ENCODE measurements at places on chromosomes 6 and 20.

- no peak for DNase-seq
Measured at GRCh38 chr6:118546164-118546879, 1.8 kb upstream of the PLN start.

GRCh38 chr6:33958526-33959328 is 154.9 kb upstream of the MLN start:
- peak; percentile 75 for DNase-seq

- DNase-seq, result no peak
Measured at GRCh38 chr20:54234991-54235390, 27.1 kb downstream of the PFDN4 start.

DNA sequence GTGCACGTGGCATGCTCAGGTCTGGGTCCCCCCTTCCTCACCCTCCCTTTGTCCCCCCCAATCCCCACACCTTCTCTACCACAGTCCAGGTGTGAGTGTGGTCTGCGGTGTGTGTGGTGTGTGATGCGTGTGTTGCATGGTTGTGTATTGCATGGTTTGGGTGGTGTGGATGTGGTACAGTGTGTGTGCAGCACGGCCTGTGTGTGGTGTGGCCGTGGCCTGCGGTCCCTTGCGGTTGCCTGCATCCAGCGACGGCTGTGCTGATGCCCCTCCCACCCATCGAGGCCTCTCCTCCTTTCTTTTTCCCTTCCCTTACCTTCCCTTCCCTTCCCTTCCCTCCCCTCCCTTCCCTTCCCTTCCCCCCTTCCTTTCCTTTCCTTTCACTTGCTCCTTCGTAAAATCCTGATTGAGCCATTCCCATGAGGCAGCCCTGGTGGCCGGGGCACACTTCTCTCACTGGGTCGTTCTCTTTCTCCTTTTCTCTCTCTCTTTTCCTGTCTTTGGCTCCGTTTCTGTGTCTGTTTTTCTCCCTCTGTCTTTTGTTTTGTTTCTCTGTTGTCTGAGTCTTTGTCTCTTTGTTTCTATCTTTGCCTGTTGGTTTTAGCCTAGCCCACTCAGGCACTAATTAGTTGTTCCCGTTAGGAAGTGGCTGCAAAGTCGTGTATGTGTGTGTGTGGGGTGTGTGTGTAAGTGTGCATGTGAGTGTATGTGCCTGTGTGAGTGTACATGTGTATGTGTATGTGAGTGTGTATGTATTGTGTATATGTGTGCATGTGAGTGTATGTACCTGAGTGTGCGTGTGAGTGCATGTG is 65.7 kb downstream of the SRC start:
- no peak for DNase-seq

GRCh38 chr20:22584922-22585785 is 782 bp upstream of the FOXA2 start:
- DNase-seq, result no peak

DNA sequence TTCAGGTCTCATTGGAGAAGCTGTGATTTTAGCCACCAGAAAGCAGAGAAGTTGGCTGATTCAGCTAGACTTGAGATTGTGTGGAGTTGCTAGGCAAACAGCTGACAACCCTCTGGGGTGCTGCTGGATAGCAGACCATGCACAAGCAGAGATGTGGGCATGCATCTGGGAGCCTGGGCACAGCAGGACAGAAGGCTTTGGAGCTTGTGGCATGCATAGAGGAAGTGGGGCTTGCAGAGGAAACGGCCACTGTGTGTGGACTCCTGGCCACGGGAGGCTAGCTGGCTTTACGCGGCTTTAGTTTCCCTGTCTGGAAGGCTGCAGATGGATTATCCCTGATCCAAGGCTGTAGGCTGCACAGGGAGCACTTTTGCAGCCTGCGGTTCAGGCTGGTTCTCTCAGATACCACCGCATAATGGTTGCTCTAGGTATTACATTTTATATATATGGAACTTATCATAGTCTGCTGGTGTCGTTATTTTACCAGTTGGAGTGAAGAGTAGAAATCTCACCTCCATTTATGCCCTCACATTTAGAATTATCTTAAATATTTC is 10.4 kb downstream of the ZNF831 start:
- no peak for DNase-seq

GRCh38 chr6:117483004-117483644 is 650 bp downstream of the DCBLD1 start:
- peak; percentile 65 for DNase-seq

- no peak for DNase-seq
Measured at GRCh38 chr20:61704661-61705060, 361.0 kb downstream of the TAF4 start.

DNA sequence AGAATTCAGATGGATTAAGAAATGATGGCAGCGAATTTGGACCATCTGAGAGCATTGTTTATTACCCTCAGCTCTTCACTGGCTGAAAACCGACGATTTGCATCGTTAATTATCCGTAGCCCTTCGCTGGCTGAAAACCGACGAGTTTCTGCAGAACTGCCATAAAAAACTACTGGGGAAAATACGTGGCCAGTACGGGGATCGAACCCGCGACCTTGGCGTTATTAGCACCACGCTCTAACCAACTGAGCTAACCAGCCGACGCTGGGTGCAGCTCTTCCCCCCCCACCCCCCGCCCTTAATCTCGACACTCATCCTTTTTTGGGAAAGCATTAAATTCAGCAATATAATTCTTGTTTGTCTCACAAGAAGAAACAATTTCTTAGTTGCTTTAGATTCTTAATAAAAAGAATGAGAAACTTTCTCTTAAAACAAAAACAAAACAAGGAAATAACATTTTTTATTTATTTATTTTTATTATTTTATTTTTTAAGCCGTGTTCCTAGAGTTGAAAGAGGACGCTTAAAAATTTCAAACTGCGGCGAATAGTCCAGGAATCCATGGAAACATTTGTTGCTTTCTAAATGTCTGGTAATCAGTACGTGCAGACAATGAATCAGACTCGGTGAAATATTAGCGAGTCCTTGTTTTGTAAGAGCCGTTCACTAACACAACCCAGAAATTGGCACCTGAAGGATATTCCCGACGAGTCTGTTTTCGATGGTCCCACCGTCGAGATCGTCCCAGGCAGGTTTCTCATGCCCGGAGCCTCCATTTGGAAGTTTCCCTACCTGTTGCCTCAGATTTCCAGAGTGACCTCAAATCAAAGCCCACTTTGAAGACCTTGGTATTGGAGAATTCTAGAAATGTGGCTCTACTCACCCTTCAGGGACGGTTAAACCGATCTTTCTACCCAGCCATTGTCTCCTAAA is 27.8 kb downstream of the PRSS16 start:
- no peak for DNase-seq

GRCh38 chr6:156840606-156841005 is 63.4 kb downstream of the ARID1B start:
- no peak for DNase-seq

DNA sequence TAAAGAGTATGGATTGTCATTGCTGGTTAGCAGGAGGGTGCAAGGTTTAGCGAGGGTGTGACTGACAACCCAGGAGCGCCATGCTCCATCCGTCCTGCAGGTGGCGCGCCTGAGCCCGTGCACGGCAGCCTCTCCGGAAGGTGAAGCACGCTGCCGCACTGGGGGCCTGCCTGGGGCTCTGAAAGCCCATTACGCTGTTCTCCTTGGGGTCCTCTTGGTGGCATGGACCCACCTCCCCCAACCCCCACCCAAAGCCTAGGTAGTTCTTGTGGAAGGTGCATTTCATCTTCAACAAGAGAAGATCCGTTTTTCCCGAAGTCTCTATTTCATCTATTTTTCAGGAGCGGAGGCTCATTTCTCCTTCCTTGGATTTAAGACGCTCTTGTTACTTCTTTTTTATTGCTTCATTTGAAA is 197.4 kb upstream of the KCNG1 start:
- DNase-seq, result no peak

DNA sequence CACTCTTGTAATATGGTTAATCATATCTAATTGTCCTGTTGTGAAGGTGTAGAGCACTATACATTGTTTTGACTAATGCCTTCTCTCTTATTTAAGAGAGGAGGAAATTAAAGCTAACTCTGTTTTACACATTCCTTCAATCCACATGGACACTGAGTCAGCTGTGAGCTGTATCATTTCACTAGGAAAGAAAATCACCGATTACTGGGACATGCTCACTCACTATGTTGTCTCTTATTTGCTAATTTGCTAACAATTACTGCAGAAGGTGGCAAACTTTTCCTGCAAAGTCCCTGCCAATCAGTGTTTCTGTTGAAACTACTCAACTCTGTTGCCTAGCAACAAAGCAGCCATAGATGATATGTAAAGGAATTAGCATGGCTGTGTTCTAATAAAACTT is 98.2 kb downstream of the BCAS1 start:
- no peak for DNase-seq

DNA sequence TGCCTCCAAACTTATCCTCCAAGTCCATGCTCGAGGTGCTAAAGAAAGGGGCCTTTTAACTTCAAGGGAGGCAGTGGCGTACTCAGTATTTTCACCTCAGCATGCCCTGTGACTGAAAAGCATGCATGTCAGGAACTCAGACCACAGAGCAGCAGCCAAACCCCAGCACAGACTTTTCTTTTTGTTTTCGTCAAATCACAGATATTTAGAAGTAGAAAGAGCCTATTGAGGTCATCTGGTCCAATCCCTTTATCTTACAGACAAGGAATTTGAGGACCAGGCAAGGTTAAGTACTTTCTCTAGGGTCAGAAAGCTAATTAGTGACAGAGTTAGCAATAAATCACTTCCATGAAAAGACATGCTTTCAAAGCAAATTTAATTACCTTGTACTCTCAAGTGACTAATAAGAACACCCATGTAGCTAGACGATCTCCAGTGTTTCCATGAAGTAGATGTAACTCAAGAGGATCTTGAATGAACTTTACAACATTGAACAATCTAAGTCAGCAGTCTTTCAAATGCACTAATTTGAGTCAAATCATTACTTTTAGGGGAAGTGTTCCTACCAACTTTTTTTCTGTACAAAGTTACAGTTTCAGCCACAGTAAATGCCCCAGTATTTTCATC is 35.9 kb downstream of the MOXD1 start:
- peak; percentile 42 for DNase-seq

DNA sequence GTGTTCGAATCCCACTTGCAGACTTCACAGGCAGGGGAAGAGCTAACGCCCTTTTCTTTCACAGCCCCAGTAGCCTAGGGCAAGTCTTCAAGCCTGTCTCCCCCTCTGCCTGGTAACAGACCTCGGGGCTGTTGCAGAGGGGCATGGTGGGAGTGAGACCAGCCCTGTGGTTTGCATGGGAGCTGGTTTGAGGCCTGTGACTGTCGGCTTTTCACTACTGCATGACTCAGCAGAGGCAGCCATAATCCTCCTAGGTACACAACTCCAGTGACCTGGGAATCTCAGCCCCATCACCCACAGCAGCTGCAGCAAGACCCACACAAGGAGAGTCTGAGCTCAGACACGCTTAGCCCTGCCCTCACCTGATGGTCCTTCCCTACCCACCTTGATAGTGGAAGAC is 55.3 kb upstream of the POPDC3 start:
- DNase-seq, result no peak

DNA sequence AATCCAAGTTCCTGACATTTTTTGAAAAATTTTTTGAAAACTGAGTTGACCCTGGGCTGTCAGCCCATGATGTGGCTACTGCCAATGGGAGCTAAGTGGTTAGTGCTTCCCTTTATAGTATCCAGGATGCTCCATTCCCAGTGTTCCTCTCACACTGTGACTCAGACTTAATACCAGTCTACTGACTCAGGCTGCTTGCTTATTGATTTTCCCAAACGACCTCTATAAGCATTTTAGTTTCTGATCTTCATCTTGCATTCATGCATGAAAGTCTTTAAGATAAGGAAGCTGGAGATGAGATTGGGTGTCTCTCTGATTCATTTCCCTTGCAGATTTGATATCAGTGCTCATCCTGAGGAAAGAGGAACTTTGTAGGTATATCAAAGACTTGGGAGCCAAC is 560.0 kb downstream of the TBC1D32 start:
- no peak for DNase-seq

DNA sequence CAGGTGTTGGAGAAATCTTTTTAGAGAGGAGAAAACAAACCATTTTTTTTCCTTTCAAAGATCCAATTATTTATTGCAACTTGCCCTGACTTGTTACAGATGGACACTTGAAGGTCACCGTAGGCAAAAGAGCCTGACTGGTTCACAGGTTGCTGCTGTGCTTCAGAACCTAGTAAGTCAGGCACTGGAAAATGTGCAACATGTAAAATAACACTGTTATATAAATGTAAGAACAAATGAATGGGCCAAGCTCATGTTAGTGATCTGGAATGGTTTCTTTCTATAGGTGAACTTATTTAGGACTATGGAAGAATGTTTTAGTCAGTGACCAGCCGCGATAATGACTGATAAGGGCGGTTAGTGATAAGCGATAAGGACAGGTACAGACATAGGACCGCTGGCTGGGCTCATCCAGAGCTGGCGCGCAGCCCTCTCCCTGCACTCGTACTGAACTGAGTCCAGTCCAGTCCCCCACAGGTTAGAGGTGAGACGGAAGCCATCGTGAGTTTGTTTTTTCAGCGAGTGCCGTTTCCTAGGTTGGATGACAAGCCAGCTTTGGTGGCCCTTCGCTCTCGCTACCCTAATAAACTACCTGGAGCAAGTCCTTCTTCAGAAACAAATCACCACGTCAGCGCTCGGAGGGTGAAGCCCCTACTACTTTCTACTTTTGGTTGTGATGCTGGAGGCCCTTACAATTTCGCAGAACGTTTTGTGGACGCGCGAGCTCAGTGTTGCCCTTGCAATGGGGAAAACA is 94.4 kb upstream of the PRDM1 start:
- peak; percentile 63 for DNase-seq

GRCh38 chr6:167559675-167560479 is 235.0 kb downstream of the TTLL2 start:
- DNase-seq, result no peak

GRCh38 chr6:153231048-153231646 is 100.1 kb upstream of the RGS17 start:
- DNase-seq, result no peak

GRCh38 chr6:2651961-2652360 is 98.8 kb downstream of the MYLK4 start:
- DNase-seq, result no peak

DNA sequence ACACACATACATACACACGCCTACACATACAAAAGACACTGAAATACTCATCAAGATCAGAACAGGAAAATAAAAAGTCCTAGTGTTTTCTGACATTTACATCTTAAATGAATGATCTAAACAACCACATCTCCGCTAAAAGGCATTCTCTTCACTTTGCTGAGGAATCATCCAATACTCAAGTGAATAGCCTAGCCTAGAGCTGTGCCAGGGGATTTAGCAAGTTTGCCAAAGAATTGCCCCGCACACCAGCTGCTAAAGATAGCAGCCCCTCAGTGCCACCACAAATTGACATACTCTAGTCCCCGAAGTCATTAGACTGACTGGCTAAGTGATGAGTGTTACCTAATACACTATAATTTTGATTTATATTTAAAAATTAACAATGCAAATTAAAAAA is 246.8 kb upstream of the POU3F2 start:
- no peak for DNase-seq

GRCh38 chr6:128494440-128494839 is 26.0 kb downstream of the PTPRK start:
- DNase-seq, result no peak

- DNase-seq, result no peak
Measured at GRCh38 chr6:1626481-1626880, 16.8 kb downstream of the FOXC1 start.
